Stimulated activated CD8-positive, alpha-beta memory T cell treated with anti-CD3 and anti-CD28 coated beads, Interleukin-15, amount 100 ng/mL, for 48 hours (primary cell): ENCODE measurements at places on chromosomes 12 and 14.

DNA sequence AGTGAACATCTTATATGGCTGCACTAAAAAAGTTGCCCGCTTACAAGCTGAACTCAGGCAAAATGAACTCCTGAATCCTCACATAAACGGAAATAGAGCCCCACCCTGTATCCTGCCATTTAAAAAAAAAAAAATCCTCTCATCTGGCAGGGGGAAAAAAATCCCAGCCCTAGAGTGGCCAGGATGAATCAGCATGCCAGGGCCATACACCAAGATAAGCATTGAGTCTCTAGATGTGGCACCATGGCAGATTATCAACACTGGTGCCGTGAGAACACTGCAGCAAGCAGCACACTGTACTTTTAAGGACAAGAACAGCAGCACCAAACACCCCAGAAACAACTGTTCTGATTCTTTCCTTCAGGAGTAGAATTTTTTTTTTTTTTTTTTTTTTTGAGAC, 65.5 kb downstream of the RASSF3 start:
- DNase-seq: no peak

GRCh38 chr12:51342416-51342815, 4.1 kb downstream of the CELA1 start:
- DNase-seq: no peak

DNA sequence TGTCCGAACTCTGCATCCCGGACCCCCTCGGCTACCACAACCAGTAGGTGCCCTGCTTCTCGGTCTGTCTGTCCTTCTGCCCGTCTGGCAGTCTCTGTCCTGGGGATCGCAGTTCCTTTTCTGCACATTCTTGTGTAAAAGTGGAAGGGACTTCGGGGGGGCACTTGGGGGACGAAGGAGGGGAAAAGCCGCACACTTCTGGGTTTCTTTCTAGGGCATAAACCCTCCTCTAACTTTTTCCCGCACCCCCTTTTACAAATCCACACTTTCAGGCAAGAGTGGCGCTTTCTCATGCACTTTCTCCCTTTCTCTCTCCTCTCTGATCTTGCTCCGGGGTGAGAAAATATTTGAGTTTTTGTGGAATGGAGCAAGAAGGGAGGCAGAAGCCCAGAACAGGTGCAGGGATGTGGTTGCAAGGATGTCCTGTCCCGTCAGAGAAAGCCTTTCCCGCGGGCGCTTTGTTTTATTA, 506 bp downstream of the ESRRB start:
- DNase-seq: no peak

DNA sequence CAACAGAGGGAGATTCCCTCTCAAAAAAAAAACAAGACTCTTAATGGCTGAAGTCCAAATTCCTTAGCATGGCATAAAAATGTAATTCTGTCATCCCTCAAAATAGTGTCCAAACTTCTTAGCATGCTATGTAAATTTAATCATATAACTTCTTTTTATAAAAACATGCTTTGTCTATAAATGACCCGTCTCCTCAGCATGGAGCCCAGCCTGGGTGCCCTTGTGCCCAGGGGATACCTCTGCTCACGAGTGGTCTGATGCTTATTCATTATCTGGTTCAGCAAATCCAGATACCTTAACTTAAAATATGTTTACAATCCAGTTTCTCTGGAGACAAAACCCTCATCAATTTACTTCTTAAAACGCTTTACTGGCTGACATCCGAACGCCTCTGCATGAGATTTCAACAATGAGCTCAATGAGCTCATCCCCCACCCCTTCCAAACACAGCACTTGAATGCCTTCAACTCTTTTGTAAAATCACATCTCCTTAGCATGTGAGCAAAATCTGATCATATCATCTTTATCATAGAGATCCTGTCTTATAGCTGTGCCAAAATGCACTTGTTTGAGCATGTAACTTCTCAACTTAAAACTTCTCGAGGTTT, 15.7 kb downstream of the RTL1 start:
- DNase-seq: no peak

DNA sequence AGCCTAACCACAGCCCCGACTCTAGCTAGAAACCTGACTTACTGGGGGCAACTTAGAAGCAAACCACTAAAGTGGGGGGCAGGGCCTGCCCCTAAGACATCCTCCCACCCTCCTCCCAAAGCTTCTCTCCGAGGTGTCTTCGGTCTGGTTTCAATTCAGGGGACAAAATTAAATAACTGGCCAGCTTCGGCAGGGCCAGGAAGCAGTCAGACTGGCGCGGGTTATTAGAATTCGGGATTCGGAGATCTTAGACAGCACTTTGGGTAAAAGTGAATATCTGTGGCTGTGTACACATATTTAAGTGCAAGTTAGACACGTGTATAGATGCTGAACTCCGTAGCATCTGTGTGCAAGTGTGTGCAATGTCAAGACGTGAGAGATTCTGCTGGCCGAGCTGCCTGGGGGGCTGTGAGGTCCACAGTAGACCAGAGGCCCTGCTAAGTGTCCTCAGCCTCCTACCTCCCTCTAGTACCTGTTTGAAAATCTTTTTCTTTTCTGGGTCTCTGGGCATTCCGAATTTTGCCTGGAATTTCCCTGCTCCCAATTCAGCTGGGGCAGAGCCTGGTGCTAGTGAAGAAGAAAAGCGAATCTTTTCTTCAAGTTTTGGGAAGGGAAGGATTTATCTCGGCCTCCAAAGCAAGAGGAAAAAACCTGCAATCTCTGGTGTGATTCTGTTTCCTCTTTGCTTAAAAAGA, 4.0 kb upstream of the HOXC10 start:
- DNase-seq: no peak

- no peak for DNase-seq
Observed at GRCh38 chr12:113735131-113735530, 231.0 kb downstream of the RBM19 start.

GRCh38 chr14:103501041-103501870, 21.4 kb downstream of the CKB start:
- DNase-seq: no peak

DNA sequence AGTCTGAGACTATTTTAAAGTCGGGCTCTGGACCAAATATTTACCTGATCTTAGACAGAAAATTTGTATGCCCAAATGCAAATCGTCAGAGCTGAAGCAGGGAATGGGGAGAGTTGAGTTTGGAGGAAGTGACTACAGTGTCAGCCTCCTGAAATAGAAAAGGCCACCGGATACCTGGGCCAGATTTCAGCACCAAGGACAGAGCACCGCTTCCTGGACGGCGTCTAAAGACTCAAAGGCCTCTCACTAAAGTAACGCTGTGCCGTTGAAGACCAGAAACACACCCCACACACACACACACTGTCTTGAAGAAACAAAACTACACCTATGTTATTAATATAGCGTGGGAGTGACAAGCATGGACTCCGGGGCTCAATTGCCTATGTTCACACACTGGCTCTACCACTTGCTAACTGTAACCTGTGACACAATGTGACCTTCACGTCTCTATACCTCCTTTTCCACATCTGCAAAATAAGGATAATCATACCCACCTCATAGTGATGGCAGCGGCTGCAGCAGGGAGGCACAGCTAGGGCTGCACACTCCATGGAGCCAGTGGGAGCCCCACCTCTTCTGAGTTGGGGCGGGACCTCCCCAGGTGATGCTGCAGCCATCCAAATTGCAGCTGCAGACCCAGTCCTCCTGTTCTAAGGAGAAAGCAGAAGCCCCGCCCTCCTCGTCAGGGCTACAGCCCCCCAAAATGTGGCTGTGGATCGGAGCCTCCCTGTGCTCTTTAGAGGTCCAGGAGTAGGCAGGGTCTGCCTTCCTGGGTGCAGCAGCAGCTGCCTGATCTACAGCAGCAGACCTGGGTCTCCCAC, 35.6 kb downstream of the KRT76 start:
- DNase-seq: peak; percentile 23

- no peak for DNase-seq
Observed at GRCh38 chr14:31761325-31761724, 200.1 kb downstream of the NUBPL start.

DNA sequence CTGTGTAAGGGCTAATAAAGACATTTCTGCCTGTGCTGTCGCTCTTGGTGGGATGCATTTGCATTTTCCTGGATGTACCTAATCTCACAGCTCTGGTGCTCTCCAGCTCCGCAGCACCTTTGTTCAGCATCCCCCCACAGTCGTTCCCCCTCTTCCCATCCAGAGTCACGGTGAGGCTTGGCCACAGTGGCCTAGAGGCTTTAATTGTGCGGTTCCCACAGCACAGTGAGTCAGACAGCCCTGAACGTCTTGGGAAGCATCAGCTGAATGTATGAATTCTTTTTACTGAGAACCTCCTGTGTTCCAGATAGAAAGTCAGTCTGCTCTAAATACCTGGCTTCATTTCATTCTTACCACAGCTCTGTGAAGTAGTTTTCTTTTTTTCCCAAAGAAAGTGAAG, 28.7 kb downstream of the MLXIP start:
- DNase-seq: no peak
